ENCODE measurements at places on chromosomes 12 and 14. TPM values are rescaled to one million over a fixed set of nuclear protein-coding genes. Genes with fewer than 3 reads are reported as not detected.

CLECL1 gene
- not detected for total RNA-seq

INTS13 gene
- 29.3 TPM for total RNA-seq

VRTN gene
- total RNA-seq, result not detected

LMBR1L gene
- total RNA-seq, result 16.3 TPM

BDKRB2 gene
- total RNA-seq, result 5.9 TPM

PABPN1 gene
- 140 TPM for total RNA-seq

FERMT2 gene
- total RNA-seq, result 45.2 TPM

TMEM121 gene
- 6.2 TPM for total RNA-seq
